ENCODE measurements at places on chromosomes 6 and 20. TPM values are rescaled to one million over a fixed set of nuclear protein-coding genes. Genes with fewer than 3 reads are reported as not detected.

ZNF831 gene
- not detected for total RNA-seq

OXT gene
- not detected for total RNA-seq

RAD21L1 gene
- total RNA-seq = not detected

TEAD3 gene
- total RNA-seq = 14.9 TPM

SEL1L2 gene
- not detected for total RNA-seq

PLEKHG1 gene
- not detected for total RNA-seq

BMP7 gene
- total RNA-seq = 0.02 TPM

GTSF1L gene
- not detected for total RNA-seq

HDGFL1 gene
- total RNA-seq = not detected

PRND gene
- not detected for total RNA-seq

EPB41L1 gene
- 34.9 TPM for total RNA-seq

PPIL6 gene
- total RNA-seq = 2.1 TPM

UBE2J1 gene
- 18.6 TPM for total RNA-seq

FILIP1 gene
- 1.3 TPM for total RNA-seq

SLC18B1 gene
- 19.4 TPM for total RNA-seq

LAMA4 gene
- 85.6 TPM for total RNA-seq

WFDC10B gene
- total RNA-seq = not detected

PRDM13 gene
- total RNA-seq = not detected
